ENCODE measurements at places on chromosomes 6 and 20. TPM values are rescaled to one million over a fixed set of nuclear protein-coding genes. Genes with fewer than 3 reads are reported as not detected.

GRCh38 chr6:16505711-16506357 is 255.4 kb downstream of the ATXN1 start:
- no peak for DNase-seq

DNA sequence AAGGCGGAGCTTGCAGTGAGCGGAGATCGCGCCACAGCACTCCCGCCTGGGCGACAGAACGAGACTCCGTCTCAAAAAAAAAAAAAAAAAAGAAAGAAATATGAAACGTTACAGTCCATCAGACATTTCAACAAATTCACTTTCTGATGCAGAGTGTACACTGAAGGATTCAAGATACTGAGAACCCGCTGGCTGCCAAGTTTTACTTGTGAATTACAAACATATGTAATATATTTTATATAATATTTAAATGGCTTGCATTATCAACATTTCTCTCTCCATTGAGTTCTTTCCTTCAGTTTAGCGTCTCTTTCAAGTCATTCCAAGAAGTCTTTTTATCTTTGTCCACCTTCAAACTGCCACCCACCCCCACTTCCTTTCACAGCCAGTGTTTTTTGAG is 240.9 kb upstream of the RNF217 start:
- peak; percentile 5 for DNase-seq

- DNase-seq, result no peak
These were observed 81.5 kb upstream of the QKI start for GRCh38 chr6:163333038-163333437.

SPATS1 gene
- not detected for total RNA-seq

DNA sequence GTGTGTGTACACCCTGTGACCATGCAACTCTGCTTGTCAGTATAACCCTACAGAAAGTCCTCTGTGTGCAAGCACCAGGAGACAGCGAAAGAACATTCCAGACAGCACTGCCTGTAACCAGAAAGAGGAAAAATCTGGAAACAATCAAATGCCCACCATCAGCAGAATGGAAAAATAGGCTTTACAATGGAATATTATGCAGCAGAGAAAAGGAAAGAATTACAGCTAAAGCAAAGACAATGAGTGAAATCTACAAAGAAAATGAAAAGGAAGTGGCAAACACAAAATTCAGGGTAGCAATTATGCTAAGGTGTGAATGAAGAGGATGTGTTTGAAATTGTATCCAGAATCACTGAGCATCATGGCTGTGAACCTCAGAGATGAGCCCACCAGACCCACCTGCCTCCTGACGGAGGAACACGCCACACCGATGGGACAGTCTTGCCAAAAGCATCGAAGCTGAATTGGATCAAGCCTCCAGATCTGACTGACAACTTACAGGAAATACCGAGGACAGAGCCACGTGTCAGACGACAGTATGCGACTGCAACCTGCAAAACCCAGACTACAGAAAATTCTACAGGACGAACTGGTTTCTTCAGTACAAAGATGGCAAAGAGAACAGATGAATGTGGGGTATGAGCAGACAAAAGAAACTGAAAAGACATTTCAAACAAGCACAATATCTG is 133.2 kb downstream of the NFATC2 start:
- no peak for DNase-seq

DNA sequence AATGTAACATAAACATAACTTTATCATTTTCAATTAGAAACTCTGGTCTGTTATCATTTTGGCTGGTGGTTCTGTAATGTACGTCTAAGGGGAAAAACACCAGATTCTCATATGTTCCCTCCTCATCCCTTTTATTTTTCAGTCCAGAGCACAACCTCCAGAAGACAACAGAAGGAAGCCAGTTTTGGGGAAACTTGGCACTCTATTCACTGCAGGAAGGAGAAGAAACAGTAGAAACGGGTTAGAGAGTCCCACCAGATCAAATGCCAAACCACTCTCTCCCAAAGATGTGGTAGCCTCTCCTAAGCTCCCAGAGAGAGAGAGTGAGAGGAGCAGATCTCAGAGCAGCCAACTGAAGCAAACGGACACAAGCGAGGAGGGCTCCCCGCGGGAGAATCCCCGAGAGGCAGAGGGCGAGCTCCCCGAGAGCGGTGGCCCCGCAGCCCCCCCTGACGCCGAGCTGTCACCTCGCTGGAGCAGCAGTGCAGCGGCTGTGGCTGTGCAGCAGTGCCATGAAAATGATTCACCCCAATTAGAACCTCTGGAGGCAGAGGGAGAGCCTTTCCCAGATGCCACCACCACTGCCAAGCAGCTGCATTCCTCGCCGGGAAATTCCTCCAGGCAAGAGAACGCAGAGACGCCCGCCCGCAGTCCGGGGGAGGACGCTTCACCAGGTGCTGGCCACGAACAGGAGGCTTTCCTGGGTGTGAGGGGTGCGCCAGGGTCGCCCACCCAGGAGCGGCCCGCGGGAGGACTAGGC is 117.8 kb downstream of the RTN4IP1 start:
- peak; percentile 61 for DNase-seq

GRCh38 chr20:47500554-47500953 is 1.1 kb upstream of the NCOA3 start:
- no peak for DNase-seq

BAK1 gene
- 6.1 TPM for total RNA-seq

PROKR2 gene
- not detected for total RNA-seq

SAPCD1 gene
- total RNA-seq, result 2.7 TPM

KIF25 gene
- total RNA-seq, result not detected

DNA sequence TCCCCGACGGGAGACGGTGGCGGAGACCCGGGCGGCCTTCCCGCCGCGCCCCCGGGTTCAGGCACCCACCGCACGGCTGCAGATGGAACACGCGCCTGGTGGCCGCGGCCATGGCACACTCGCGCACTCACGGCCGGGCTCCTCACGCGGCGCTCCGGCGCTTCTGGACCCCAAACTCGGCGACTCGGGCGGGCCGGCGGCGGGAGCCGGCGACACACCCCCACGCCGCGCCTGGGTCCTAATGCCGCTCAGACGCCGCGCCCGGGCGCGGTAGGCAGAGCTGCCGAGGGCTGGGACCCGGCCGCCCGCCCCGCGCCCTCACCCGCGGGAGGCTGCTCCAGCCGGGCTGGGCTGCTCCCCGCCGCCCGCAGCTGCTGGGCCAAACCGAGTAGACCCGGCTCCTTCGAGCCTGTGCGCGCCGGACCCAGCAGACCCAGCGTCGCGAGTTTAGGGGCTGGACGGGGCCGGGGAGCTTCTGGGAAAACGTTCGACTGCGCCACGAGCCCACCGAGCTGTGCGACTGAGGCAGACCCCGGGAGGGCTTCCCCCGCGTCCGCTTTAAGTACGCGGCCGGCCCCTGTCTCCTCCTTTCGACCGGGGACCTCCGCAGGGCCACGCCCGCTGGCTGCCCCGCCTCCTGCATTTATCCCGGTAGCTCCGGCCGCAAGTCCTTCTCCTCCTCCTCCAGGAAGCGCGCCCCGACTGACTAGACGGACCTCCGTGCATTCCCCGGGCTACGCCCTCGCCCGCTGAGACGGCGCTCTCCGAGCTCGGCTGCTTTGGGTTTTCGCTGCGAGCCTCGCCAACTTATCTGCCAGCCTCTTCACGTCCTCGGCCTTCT is at the start of gene SLC4A11:
Gene SLC4A11, minus strand, starts transcription at position 165 of the 841 bp plus-strand sequence. Its CDS starts 53 bp downstream, at position 112.
- DNase-seq, result peak; percentile 80

RIPPLY2 gene
- not detected for total RNA-seq

ASIP gene
- total RNA-seq, result not detected

GRCh38 chr6:64243618-64244017 is 608.0 kb downstream of the PHF3 start:
- DNase-seq, result no peak

- no peak for DNase-seq
These were observed 83.7 kb downstream of the MKKS start for GRCh38 chr20:10350188-10350842.

CEP250 gene
- 19.3 TPM for total RNA-seq

PLN gene
- 2.3 TPM for total RNA-seq

CEP162 gene
- total RNA-seq, result 11.0 TPM

PPP1R11 gene
- 30.4 TPM for total RNA-seq

- peak; percentile 83 for DNase-seq
These were observed 41.9 kb upstream of the SUPT3H start for GRCh38 chr6:45419571-45420082.

GRCh38 chr6:133298801-133299200 is 57.6 kb downstream of the EYA4 start:
- no peak for DNase-seq

- peak; percentile 16 for DNase-seq
These were observed at the start of gene MMP24 for GRCh38 chr20:35226126-35226883. TSS of gene MMP24 (plus strand) at chr20:35226690. CDS start at chr20:35226739, 49 bp downstream.

GRCh38 chr6:166258854-166259276 is 49.3 kb downstream of the PRR18 start:
- DNase-seq, result no peak

DNA sequence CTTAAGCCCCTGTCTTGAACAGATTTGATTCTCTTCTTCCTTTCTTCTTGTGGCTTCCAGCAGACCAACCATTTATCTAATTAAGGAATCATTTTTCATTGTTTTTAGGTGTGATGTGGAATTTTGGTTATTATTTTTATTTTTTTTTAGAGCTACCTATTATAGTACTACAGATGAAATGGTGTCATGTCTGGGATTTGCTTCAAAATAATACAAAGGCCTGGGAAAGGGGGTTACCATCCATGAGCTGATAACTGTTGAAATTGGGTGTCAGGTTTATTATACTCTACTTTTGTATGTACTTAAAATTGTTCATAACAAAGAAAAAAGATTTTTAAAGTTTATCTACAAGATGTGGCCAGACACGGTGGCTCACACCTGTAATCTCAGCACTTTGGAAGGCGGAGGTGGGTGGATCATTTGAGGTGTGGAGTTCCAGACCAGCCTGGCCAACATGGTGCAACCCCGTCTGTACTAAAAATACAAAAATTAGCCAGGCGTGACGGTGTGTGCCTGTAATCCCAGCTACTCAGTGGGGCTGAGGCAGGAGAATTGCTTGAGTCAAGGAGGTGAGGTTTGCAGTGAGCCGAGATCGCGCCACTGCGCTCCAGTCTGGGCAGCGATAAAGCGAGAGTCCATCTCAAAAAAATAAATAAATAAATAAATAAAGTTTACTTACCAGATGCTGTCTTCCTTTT is 561 bp downstream of the IL22RA2 start:
- DNase-seq, result no peak

DNA sequence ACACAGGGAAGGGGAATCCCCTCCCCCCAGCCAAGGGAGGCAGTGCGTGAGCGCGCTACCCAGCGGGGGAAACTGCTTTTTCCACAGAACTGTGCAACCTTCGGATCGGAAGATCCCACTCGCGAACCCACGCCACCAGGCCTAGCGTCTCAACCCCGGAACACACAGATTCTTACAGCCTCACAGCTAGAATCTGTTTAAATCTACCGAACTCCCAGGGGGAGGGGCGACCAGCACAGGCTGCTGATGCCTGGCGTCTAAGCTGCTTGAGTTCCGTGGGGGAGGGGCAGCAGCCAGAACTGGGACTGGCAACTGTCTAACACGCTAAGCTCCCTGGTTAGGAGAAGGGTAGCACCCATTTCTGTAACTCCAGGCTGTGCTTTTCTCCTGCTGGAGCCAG is 217.3 kb upstream of the TENT5A start:
- no peak for DNase-seq

DNA sequence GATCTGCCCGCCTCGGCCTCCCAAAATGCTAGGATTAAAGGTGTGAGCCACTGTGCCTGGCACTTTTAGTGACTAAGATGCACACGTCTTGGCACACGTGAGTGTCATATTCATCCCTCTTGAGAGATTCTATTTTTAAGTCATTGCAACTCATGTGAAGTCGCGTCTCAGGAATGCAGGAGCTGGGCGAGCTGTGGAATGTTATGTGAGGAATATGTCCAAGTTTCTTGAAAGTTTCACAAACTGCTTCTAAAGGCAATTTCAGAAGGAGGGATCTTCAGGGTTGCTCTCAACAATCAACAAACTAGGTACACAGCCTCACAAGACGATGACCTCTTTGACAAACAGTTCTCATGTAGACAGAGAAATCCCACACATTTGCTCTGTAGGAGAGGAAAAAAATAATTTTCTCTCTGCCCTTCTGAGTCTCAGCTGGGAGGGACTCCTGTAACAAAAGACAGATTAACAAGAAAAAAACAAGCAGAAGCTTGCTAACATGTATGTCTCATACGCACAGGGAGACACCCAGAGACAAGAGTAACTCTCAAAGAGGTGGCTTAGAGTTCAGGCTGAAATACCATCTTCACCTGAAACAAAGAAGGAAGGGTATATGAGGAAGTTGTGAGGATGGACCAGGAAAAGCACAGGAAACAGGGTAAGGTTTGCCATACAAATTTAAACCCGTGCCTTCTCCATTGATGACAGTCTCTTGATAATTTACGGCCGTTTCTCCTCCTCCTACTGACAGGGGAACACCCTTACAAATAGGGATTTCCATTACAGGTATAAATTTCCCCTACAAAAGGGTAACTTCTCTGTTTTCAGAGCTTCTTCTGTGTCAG is 45.3 kb upstream of the FAM50B start:
- peak; percentile 78 for DNase-seq

- DNase-seq, result no peak
These were observed 6.9 kb upstream of the MCCD1 start for GRCh38 chr6:31521835-31522234.

SNTA1 gene
- total RNA-seq, result 8.8 TPM

DNA sequence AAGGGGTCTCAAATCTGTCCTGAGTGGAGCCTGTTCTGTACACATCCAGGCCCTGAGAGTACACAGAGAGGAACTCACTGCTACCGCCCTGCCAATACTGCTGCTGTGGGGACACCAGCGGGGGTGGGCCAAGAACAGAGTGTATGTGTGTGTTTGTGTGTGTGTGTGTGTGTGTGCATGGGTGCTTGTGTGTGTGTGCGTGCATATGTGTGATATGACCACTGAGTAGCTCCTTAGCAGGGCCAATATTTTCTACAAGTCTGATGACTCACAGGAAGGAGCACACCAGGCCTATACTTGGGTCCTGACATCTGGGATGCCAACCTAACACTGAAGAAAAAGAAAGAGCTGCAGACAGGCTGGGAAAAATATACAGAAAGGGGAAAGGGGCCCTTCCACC is 1.4 kb downstream of the RAET1E start:
- no peak for DNase-seq

SIGLEC1 gene
- total RNA-seq, result 9.1 TPM

GRCh38 chr6:70651326-70651905 is 16.3 kb upstream of the SMAP1 start:
- peak; percentile 14 for DNase-seq

DNA sequence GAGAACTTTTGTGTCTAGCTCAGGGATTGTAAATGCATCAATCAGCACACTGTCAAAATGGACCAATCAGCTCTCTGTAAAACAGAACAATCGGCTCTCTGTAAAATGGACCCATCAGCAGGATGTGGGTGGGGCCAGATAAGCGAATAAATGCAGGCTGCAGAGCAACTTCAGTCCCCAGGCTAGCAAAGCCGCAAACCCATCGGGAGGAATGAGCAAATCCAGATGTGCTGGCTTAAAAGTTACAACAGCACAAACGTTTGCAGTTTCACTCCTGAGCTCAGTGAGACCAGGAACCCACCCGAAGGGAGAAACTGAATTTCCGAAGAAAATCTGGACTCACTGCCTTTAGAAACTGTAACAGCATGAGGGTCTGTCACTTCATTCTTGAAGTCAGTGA is 21.9 kb upstream of the MBOAT1 start:
- no peak for DNase-seq

All from stomach (tissue), 19 donors.